ENCODE measurements at places on chromosomes 4 and X.
A peak's percentile ranks its signal among the peaks of the same experiment; 100 is the strongest.

- DNase-seq, result no peak
Observed at GRCh38 chrX:111353793-111354192, 58.2 kb downstream of the DCX start.

GRCh38 chr4:142144813-142145212, 508.4 kb downstream of the IL15 start:
- DNase-seq, result no peak

- DNase-seq, result no peak
Observed at GRCh38 chr4:22668301-22668700, 24.4 kb upstream of the GBA3 start.

GRCh38 chr4:1399508-1400190, 6.6 kb downstream of the NKX1-1 start:
- no peak for DNase-seq

DNA sequence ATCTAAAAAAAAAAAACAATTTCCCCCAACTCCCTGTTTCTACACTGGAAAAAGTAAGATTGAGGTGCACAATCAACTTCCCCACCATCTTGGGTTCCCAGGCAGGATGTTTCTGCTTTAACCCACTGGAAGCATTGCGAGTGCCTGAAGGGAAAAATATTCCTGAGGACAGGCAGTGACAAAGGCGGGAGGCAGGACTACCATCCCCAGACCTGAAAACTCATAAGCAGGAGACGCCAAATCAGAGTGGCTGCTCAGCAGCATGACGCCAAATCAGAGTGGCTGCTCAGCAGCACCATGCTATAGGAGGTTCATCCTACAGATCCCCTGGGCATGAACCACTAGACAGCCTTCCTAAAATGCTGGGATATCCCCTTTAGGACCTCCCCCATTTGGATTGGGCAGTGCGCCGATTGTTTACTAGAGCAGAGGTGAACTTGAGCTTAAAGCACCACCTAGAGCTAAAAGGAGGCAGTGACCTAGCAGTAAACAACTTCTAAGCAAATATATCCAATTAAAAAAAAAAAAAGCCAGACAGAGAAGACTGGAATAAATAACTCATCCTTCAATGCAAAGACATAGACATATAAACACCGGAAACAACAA, 35.0 kb upstream of the GK start:
- no peak for DNase-seq

DNA sequence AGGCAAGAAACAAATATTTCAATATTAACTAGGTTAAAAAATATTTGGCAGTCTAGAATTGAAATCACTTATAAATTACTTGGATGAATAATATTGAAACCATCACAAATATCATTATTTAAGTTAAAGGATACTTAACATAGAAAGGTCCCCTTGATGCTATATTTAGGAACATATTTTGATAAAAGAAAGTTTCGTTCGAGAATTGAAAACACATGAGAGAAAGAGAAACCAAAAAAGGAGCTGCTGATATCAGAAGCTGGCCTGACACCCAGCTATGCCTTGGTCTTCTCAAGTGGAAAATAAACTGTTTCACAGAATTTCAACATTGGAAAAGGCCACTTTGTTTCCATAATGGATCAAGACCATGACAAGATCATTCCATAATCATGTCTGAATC, 762.4 kb downstream of the DMD start:
- DNase-seq, result no peak

- DNase-seq, result no peak
Observed at GRCh38 chr4:145719752-145720624, 40.0 kb downstream of the C4orf51 start.

GRCh38 chr4:24433515-24434214, 150.7 kb downstream of the DHX15 start:
- no peak for DNase-seq

GRCh38 chrX:47143894-47144625, 442 bp downstream of the NDUFB11 start:
- no peak for DNase-seq

- DNase-seq, result peak; percentile 72
Observed at GRCh38 chrX:107710617-107711391, 64.8 kb downstream of the TSC22D3 start.

- no peak for DNase-seq
Observed at GRCh38 chr4:2552806-2553205, 16.4 kb downstream of the FAM193A start.

- DNase-seq, result no peak
Observed at GRCh38 chr4:14620567-14621141, 381.6 kb upstream of the CPEB2 start.

Data from pulmonary artery endothelial cell (primary cell).